Stimulated activated CD4-positive, alpha-beta T cell treated with anti-CD3 and anti-CD28 coated beads, Interleukin-2, amount 100 ng/mL, for 24 hours (primary cell): ENCODE measurements at places on chromosomes 6 and 20.
A peak's percentile ranks its signal among the peaks of the same experiment; 100 is the strongest.

GRCh38 chr20:46232539-46232938 is 75.8 kb downstream of the CDH22 start:
- DNase-seq = no peak

- peak; percentile 60 for DNase-seq
Observed at GRCh38 chr20:56249244-56249955, 868 bp downstream of the MC3R start.

DNA sequence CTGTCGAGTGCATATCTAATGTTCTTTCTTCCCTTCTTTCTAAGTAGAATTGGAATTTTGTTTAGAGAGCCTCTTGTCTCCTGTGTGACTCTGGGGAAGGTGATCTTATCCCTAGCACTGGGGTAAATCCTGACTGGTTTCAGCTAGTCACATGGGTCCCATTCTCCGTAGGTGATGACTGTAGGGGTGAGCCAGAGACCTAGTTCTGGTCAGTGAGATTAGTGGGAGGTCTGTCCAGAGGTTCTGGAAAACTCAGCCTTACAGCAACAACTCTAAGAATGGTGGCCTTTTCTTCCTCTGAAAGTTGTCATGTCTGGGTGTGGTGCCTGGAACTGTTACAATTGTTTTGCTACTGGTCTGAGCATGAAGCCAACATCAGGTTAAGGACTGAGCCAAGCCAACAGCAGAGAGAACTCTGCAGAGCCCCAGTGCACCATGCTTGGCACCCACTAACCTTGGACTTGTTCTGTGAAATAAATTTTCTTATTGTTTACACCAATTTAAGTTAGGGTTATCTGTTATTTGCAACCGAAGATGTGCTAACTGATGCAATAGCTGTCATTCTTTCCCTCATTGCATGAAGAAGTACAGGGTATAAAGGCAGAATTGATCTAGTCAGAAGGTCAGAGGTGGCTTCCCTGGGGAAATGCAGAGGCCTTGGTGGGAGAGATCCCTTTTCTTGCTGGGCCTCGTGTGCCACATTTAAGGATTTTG is 56.8 kb upstream of the TULP4 start:
- no peak for DNase-seq

DNA sequence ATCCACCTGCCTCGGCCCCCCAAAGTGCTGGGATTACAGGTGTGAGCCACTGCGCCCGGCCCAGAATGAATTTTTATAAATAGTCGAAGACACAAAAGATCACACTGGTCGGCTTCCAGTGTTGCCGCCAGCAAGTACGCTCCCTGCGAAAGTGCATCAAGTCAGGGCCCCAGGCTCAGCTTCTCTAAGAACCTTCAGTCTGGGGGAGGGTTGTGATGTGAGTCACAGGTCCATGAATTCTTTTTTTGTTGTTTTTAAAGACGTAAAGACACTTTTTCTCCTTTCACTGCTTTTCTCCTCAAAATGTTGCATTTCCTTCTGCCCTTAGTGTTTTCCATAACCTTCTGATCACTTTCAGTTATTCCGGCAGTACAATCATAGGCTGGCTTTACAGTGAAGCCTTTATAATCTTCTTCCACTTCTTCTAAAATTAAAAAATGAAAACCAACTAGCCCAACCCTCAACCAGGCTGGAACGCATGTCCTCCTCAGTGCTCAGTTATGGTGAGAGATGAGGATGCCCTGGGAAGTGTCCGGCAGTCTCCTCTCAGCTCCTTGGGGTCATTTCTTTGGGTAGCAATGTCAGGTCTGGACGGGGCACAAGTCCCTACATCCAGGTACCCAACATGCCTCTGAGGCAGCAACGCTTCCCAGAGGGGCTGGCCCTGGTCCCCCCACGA is 66.6 kb downstream of the CSE1L start:
- no peak for DNase-seq

GRCh38 chr6:15974817-15975216 is 154.1 kb upstream of the MYLIP start:
- no peak for DNase-seq
